Retinal pigment epithelial cell (primary cell): ENCODE measurements at places on chromosomes 12 and 14.
A peak's percentile ranks its signal among the peaks of the same experiment; 100 is the strongest.

DNA sequence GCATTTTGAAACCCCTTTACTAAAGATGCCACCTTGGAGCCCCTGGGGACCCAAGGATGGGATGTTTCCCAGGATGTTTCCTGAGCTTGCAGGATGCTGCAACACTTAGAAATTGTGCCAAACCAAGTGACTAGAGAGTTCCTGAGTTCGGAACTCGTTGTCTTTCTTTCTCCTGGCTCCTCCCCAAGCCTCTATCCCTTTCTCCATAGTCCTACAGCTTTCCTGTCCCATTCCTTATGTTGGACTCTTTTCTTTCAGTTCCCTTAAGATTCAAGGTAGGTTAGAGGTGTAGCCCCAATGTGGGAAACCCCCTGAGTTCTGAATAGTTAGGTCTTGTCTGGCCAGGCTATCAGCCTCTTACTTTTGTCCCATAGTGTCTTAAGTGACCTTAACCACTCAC, 1.4 kb upstream of the KIF5A start:
- DNase-seq = no peak

- DNase-seq = no peak
These were observed 55.3 kb downstream of the KCNC2 start for GRCh38 chr12:75154388-75154787.

DNA sequence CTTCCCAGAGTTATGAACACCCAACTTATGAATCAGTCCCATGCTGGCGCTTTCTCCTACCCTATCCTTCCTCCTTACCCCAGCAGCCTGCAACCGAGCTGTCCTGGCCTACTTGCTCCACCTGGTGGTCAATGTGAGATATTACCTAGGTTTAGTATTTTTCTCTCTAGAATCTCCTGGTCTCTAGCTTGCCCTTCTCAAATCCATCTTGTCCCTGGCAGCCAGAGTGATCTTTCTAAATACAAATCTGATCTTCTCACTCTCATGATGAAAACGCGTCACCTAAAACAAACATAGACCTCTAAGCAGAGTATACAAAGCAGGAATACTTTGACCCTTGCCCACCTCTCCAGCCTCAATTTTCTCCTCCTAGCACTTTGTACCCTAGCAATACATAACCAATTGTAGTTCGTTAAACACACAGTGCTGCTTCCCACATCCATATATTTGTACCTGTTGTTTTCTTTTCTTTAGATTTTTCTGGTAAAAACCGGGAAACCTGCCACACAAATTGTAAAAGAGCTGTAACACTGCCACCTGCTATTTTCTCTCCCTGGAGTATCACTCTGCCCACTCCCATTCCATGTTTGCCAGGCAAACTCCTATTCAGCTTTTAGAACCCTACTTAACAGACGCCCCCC, 20.0 kb upstream of the TCP11L2 start:
- DNase-seq = no peak

- DNase-seq = peak; percentile 69
These were observed 63.8 kb downstream of the MOK start for GRCh38 chr14:102241147-102241546.

DNA sequence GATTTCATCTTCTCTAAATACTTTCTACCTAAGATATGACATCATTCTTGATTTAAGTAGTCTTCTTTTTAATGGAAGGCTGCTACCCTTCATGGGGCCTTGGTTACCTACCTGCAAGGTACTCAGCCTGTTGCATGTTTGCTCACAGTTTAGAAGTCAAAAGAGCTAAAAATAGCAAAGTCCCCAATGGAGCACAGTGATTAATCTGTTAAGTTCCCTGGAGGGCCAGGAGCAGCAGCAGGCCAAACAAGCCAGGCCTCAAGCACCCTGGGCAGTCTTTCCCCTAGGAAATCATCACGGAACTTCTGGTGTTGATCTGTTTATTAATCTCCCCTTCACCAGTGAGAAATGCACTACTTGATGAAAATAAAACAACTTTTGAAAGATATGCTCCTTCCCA, 24.0 kb upstream of the SLC8A3 start:
- DNase-seq = no peak

GRCh38 chr14:104595116-104595675, 9.4 kb downstream of the TMEM179 start:
- no peak for DNase-seq

DNA sequence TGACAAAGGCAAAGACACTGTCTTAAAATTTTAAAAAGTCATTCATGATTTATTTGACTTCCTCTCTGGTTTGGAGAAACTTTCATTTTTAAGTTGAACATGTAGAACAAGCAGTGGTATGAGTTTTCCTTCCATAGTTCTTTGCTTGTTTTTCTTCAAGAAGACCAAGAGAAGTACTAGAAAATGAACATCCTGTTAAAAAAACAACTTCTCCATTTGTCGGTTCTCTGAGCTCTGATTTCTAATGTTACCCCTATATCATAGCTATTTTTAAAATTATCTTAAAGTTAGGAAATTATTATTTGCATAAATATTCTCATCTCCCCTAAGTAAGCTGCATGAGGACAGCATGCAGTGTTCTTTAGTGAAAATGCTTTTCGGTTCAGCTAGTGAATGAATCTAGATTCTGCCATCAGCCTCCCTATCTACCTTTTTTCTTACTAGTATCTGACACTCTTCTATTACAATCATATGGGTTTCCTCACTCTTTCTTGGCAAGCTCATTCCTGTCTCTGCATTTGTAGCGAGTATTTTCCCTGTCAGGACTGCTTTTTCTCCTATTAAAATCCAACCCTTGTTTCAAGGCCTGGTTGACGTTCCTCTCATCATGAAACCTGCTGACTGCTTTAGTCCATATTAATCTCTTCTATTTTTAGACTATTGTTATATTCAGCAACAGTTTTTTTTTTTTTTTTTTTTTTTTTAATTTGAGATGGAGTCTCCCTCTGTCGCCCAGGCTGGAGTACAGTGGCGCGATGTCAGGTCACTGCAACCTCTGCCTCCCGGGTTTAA, 15.8 kb downstream of the DIP2B start:
- DNase-seq = peak; percentile 89

DNA sequence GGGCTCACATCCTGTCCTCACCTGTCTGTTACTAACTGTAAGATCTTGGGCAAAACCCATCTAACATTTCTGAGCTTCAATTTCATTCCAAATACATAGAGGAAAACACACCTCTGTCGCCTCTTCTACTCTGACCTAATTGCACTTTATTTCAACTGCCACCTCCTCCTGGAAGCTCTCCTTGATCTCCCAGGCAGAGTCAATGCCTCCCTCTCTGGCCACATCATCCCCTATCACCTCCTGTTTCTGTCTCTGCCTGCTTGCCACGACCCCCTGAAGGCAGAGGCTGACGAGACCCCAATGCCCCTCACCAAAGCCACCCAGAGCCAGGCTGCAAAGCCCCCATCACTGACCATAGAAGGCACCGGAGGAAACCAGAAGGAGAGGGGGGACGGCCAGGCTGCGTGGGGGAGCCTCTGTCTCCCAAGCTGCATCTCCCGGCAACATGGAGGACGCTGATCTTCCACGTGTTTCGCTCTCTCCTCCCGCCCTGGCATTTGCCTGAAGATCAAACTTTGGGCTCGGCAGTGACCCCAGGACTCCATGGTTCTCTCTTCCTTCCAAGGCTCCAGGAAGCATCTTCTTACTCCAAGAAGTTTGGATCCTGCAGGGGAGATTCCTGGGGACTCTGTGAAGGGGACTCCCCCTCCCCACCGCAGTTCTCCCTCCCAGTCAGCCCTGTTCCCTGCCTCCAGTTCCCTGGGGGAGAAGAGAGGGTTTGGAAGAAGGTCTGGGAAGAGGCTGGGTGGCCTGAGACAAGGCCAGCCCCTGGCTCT, 50.1 kb upstream of the BCL11B start:
- no peak for DNase-seq

GRCh38 chr12:47407463-47408129, 298.2 kb downstream of the RPAP3 start:
- no peak for DNase-seq

DNA sequence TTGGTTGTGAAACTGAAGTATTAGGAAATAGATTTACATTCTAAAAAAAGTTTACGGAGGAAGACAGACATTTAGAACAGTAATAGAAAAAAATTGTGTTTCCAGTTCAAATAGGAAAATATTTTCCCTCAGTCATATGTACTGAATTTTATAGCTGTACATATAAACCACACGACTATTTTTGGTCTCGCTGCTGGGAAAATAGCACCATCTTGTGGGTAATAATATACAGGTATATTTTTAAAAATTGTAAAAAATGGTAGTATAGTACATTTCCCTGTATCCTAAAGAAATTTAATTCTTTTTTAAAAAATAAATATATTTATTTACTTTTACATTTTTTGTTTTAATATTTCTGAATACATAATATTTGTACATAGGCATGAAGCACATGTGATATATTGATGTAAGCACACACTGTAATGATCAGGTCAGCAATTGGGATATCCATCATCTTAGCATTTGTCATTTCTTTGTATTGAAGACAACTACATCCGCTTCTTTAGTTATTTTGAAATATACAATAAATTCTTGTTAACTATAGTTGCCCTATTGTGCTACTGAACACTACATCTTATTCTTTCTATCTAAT, 168.6 kb downstream of the ALX1 start:
- no peak for DNase-seq

GRCh38 chr14:50920482-50921230, 23.6 kb downstream of the PYGL start:
- peak; percentile 64 for DNase-seq

GRCh38 chr12:21551841-21552465, 25.9 kb downstream of the SPX start:
- DNase-seq = no peak

GRCh38 chr12:10641735-10642500, 28.5 kb upstream of the MAGOHB start:
- no peak for DNase-seq

DNA sequence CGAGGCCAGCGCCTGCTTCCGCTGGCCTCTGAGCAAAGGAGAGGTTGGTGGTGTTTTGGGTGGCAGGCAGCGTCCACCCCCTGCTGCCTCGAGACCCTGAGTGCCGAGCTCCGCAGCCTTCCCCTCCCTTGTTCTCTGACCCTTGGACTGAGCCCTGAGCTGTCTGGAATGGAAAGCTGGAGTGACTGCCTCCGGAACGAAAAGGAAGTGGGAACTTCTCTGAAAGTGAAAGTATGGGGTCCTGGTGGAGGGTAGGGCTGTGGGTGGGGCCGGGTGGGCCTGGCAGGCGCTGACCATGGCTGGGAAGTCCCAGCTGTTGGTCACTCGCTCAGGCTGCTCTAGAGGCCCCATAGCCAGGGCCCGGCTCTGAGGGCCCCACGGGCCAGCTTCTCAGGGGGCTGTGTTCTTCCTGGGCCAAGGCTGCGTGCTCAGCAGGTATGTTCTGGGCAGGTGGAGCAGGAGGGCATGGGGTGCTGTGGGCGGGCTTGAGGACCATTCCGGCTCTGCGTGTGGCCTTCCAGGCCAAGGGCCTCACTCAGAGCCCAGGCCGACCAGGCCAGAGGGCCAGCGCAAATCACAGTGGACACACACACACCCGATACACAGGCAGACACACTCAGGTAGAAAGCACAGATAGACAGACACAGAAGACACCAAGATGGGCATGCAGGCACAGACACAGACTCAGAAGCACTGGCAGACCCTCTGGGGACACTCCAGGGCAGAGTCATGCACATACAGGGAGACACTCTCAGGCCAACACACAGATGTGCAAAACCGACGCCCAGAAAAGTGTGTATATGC, at the start of gene EXOC3L4:
Gene EXOC3L4, plus strand, starts transcription at position 320 of the 804 bp plus-strand sequence. CDS start 5,495 bp downstream, outside the sequence.
- no peak for DNase-seq

DNA sequence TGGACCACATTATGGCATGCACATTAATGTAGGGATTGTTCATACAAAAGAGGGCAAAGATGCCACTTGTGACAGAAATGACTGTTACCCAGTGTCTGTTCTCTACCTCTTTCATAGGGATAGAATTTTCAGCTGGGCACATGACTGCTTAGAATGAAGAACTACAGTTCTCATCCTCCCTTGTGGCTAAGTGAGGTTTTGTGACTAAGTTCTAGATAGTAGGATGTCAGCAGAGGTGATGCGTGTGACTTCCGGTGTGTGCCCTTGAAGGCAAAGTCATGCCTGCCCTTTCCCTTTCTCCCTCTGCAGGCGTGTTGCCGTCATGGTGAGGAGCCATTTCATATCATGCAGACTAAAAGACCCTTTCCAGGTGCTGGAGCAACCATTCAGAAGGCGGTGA, 99.3 kb downstream of the CACNA1C start:
- no peak for DNase-seq

DNA sequence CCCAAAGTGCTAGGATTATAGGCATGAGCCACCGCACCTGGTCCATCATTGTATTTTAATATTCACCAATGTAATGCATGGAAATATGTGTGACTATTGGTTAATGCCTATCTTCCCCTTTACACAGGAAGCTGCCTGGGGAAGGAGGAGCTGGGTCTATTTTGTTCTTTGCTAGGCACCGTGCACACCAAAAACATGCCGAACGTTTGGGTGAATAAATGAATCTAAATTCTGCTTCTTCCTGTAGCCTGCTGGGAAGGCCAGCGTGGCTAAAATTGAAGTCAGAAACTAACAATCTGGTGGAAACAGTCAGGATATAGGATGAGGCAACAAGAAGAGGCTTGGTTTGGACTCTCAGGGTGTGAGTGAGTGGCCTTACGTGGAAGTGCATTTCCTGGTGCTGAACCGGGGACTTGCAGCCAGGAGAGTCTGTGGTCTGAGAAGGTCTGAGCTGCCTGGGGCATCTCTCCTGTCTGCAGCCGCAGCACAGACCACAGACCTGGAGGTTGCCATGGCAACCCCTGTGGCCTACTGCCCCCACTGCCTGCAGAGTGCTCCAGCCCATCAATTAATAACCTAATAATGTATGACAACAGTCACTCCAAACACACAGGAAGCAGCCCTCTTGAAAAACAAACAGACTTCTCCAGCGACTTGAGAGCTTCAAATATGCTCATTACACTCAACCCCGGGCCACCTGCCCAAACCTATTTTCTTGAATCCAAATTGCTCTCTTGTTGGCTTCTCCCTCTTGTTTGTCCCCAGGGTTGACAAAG, 5.5 kb upstream of the GPR68 start:
- no peak for DNase-seq

- DNase-seq = no peak
These were observed 506.4 kb downstream of the MED13L start for GRCh38 chr12:115771065-115771464.

GRCh38 chr14:96260341-96260821, 4.4 kb downstream of the BDKRB1 start:
- DNase-seq = no peak

- no peak for DNase-seq
These were observed 94.5 kb upstream of the PARP11 start for GRCh38 chr12:3967556-3968160.

- DNase-seq = no peak
These were observed 76.4 kb downstream of the CHST11 start for GRCh38 chr12:104533134-104533533.

DNA sequence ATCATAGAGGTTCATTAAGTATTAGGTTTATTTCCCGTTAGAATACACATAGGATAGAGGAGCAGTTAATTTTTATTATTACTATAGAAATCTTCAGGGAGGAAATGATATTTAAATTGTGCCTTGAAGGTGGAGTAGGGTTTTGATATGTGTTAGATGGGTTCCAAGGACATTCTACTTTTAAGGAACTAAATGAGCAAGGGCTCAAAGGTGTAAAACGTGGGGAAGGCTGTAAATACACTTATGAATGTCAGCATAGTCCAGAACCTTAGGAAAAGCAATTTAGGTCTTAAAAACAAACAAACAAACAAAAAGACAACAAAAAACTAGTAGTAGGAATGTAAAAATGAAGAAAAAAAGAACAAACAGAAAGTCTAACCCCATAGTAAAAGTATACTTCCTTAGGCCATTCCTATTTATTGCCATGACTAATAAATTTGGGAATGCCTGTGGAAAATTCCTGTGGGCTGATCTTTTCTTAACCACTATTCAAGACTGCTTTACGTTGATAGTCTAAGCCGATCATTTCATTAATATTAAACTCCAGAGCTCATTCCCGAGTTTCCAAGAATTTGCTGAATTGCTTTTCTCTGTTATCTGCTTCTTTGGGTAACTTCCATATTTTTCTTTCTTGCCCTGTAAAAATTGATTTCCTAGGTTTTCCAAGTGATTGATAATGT, 180.3 kb downstream of the RAD51B start:
- DNase-seq = peak; percentile 76
